Neural crest cell (in vitro differentiated cells): ENCODE measurements at places on chromosomes 5 and 9.

GRCh38 chr9:110919609-110920008 lies 118.7 kb downstream of the LPAR1 start:
- H3K4me1 ChIP-seq: no peaks in the 10 kb centered on the region

GRCh38 chr5:123283031-123283430 lies 140.2 kb downstream of the CEP120 start:
- H3K36me3 ChIP-seq: no peaks in the 10 kb centered on the region
- no peak overlapping the region for H3K4me3 ChIP-seq
- DNase-seq: no peak
- H3K27me3 ChIP-seq: peaks cover 49% of the 10 kb centered on the region

GRCh38 chr9:89564346-89564878 lies 40.4 kb upstream of the GADD45G start:
- no peaks in the 10 kb centered on the region for H3K36me3 ChIP-seq
- H3K27me3 ChIP-seq: no peaks in the 10 kb centered on the region
- DNase-seq: no peak
- H3K27ac ChIP-seq: no peak overlapping the region
- peaks cover 12% of the 10 kb centered on the region for H3K4me1 ChIP-seq

DNA sequence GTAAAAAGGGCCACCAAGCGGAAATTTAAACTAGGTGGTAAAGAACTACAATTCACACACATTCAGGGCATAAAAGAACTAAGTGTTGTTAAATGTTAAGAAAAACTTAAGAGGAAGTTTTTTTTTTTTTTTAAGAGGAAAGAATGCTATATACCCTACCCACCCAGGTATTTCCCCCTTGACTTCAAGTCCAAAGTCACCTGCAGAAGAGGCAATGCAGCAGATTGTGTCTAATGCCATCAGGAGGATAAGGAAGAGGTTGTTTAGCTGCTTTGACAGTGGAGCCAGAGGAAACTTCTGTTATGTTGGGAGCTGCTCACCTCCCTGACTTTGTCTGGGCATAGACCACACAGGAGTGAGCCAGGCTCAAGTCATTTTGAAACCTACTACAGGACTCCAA lies 69.2 kb downstream of the MPDZ start:
- no peaks in the 10 kb centered on the region for H3K4me1 ChIP-seq
- no peak overlapping the region for H3K27ac ChIP-seq
- DNase-seq: no peak
- peaks cover 26% of the 10 kb centered on the region for H3K36me3 ChIP-seq
- H3K4me3 ChIP-seq: no peak overlapping the region
- H3K27me3 ChIP-seq: no peaks in the 10 kb centered on the region

DNA sequence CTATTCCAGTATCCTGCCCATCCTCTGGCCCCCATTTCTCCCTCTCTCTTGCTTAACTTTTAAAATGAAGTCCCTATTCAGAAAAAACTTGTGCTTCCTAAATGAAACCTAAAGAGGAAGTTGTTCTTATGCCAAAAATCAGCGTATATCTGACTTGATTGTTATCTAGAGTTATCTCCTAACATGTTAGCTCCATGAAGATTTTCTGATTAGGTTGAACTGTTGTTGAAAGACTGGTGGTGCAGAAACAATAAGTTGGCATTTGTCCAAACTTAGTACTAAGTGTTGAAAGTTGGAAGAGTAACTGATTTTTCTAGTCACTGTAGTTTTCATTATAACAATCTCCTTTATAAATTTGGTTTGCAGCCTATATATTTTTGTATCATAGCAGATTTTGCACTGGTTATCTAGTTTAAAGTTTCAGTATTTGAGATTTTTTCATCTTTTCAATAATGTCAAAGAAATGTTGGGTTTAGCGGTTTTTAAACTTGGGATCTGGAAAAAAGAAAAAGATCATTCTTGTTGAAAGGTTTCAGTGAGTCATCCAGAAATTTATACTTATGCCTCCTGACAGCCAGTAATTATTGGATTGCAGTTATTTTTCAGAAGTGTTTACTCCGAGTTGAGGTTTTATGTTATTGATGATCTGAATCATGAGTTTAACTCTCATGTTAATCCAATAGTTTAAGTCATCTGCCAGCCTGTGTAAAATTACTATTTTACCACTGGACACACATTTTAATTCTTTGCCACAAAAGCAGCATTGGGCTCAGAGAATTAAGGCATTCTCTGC lies 60.6 kb downstream of the PAM start:
- no peak overlapping the region for H3K4me3 ChIP-seq
- no peaks in the 10 kb centered on the region for H3K36me3 ChIP-seq
- no peaks in the 10 kb centered on the region for H3K4me1 ChIP-seq
- H3K27ac ChIP-seq: no peak overlapping the region

DNA sequence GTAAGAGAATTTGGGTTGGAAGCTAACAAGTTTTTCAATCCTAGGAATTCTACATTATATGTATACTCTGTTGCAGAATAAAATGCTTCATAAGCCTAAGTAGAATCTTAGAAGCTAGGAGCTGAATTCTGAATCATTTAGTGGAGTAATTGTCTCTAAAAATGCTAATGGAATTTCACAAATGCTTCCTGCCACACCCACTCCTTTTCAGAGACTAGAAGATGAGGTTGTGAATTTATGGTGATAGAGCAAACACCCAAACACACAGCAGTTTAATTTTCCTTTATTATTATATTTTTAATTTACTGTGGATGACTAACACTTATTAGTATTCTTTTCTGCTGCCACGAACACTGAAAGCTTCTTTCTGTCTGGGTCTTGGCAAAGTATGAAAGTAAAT lies 208.0 kb upstream of the PDE4D start:
- H3K27me3 ChIP-seq: no peaks in the 10 kb centered on the region
- no peak for DNase-seq
- H3K36me3 ChIP-seq: no peaks in the 10 kb centered on the region
- H3K4me1 ChIP-seq: no peaks in the 10 kb centered on the region
- no peak overlapping the region for H3K4me3 ChIP-seq

DNA sequence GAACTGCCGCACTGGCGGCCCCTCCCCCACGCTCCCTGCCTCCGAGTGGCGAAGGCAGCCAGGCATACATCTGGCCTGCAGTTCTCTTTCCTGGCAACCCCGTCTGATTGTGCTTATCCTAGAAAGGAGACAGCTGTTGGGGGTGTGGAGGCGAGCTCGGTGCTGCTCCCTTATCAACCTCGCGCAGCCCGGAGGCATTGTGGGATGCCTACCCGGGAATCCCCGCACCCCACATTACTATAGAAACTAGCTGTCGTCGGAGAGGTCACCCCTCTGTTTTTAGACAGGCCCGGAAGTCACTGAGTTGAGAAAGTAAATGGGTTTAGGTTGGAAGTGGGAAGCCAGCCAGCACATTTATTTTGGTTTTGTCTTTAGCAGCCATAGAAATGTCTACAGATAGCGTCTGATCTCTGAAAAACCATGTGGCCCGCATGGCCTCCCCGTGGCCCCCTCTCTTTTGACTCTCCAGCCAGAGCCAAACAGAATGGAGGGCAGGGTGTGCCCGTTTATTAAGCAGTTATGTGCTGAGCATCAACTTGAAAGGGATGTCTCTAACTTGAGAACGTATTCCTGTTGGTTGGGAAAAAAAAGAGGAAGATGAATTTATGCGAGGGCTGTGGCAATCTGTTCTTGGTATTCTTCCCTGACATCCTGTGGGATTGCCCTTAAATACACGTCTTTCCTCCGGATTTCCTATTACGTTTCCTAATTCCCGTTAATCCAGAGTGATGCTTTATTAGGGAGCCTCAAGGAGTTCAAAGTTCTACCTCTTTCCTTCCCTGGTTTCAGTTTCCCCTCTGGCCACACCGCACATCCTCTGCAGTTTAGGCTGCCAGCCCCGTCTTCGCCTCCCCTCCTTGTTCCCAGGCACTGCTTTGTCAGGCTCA lies 3.9 kb downstream of the STC2 start:
- peaks cover 78% of the 10 kb centered on the region for H3K27me3 ChIP-seq
- H3K36me3 ChIP-seq: no peaks in the 10 kb centered on the region
- no peak overlapping the region for H3K27ac ChIP-seq
- peaks cover 26% of the 10 kb centered on the region for H3K4me1 ChIP-seq
- no peak overlapping the region for H3K4me3 ChIP-seq

DNA sequence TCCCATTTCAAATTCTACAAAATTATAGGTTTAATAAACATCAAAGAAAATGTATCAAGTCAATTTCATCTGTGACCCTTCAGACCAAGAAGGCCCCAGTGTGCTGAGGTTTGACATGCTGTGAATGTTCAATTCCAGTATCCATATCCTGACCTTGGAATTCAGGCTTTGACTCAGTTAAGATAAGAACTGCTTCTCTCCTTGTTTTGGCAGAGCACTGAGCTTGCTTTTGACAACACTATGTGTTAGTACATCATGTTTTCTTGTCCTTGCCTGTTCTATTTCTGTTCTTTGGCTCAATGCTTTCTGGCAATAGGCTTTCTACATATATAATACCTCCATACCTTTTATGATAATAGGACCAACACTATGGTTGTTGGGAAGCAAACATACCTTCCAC lies 105.6 kb downstream of the PLCXD3 start:
- no peak overlapping the region for H3K4me3 ChIP-seq
- H3K27me3 ChIP-seq: no peaks in the 10 kb centered on the region
- H3K36me3 ChIP-seq: no peaks in the 10 kb centered on the region
- DNase-seq: no peak
- H3K4me1 ChIP-seq: no peaks in the 10 kb centered on the region
- H3K27ac ChIP-seq: no peak overlapping the region

DNA sequence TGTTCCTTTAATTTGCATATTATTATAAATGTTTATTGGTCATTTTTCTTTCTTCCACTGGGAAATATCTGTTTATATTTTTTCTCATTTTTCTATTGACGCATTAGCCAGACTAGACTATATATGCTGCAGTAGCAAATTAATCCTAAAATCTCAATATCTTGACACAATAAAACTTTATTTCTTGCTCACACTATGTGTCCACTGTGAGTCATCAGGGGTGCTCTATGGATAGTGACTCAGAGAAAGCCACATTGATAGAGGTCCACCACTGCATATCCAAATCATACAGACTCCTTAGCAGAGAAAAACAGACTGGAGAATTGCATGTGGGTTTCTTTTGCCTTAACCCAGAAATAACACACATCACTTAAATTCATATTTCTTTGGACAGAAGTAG lies 20.8 kb downstream of the OR1L3 start:
- H3K27me3 ChIP-seq: peaks cover 2% of the 10 kb centered on the region
- DNase-seq: no peak
- H3K4me3 ChIP-seq: no peak overlapping the region
- no peaks in the 10 kb centered on the region for H3K4me1 ChIP-seq

DNA sequence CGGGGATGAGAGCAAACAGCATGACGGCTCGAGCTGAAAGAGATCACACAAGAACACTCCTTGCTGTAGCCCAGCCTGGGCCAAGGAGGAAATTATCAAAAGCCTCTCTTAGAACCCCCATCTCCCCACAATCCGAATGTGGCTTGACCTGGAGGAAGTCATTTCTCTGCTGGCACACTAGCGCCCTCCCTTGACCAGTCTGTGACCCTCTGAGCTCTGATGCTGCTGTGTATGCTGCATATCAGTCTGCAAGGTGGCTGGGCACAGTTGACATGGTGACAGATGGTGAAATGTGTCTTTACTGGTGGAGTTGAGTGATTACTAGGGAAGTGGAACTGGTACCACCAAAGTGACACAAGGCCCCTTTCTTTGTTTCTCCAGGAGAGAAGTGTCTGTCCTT lies 3.3 kb downstream of the SLC46A2 start:
- H3K4me3 ChIP-seq: no peak overlapping the region
- no peak overlapping the region for H3K27ac ChIP-seq
- no peak for DNase-seq
- H3K4me1 ChIP-seq: no peaks in the 10 kb centered on the region
- peaks cover 30% of the 10 kb centered on the region for H3K27me3 ChIP-seq
- H3K36me3 ChIP-seq: no peaks in the 10 kb centered on the region

- H3K4me1 ChIP-seq: no peaks in the 10 kb centered on the region
- no peak for DNase-seq
- H3K27me3 ChIP-seq: no peaks in the 10 kb centered on the region
- no peaks in the 10 kb centered on the region for H3K36me3 ChIP-seq
- H3K27ac ChIP-seq: no peak overlapping the region
- H3K4me3 ChIP-seq: no peak overlapping the region
Measured at GRCh38 chr9:30198463-30199309, 2185.8 kb upstream of the ACO1 start.
